ENCODE measurements at places on chromosomes 2 and 18.

DNA sequence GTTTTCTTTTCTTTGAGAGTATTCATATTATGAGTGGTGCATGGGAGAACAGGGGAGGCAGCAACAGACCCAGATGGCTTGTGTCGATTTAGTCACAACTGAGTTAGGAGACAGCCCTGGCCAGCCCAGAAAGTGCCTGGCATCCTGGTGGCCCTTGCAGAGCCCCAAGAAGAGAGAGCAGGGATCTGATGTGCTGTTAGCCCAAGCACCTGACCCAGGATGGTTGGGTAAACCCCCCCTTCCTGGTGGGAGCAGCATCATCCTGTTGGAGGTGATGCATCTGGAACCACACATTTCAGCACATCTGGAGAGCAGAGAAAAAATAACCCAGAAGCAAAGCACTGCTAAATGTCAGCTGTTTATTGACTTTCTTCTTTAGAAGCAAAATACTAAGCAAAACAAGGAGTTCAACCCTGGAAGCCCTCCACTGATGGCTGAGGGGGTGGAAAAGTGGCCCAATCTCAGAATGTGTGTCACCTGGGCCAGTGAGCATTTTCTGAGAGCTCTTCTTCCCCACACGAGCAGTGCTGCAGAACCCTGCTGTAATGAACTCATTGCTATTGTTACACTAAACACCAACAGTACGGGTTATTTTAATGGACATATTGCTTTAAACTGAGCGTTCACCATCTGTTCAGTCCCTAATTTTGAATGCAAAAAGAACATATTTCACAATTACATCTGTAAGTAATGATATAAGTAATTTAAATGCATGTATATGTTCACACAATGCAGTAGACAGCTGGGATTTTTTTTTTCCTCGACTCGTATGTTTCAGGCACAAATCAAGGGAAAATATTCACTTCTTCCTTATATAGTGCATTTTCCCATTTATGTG, 100.6 kb upstream of the SMIM21 start:
- no peak for DNase-seq

GRCh38 chr18:9095297-9096006, 7.0 kb upstream of the NDUFV2 start:
- DNase-seq = peak; percentile 81

DNA sequence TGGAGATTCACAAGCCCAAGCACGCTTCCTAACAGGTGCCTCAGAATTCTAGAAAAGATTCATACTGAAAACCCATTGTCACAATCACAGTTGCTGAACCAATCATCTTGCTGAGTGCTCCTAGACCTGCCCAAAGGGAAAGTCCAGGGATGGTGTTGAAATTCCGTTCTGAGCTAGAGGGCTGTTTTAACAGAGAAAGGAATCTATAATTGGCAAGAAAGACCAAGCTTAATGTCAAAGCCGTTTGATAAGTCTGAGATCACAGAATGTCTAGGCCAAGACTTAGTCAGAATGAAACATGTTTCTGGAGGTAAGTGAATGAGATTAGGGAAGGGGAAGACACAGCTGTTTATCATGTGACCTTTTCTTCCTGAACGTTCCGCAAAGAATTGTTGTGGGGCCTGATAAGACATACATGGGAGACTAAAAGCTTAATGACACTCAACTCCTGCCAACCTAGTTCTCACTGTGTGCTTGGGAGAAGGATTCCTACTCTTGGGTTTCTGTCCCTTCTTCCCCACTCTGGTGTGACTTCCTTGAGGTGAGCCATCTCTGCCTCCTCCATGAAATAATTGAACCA, 27.5 kb downstream of the PMAIP1 start:
- DNase-seq = peak; percentile 66

GRCh38 chr2:85277416-85278158, 50.2 kb downstream of the TGOLN2 start:
- peak; percentile 89 for DNase-seq

Data from IMR-90 (cell line).